ENCODE measurements at places on chromosomes 1 and 21.

DNA sequence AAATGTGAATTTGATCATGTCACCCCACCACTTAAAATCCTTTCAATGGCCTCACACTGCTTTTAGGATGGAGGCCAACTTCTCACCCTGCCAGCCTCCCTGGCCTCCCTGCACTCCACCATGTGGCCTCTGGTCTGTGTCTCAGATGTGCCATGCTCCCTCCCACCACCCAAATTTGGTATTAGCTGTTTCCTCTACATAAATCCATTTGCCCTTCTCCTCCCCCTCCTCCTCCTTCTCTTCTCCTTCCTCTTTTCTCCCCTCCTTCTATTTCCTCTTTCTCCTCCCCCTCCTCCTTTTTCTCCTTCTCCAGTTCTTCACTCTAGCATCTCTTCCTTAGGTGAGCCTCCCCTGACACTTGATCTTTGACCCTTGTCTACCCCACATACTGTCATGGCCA, 16.7 kb upstream of the GUCA2B start:
- no peak for DNase-seq

DNA sequence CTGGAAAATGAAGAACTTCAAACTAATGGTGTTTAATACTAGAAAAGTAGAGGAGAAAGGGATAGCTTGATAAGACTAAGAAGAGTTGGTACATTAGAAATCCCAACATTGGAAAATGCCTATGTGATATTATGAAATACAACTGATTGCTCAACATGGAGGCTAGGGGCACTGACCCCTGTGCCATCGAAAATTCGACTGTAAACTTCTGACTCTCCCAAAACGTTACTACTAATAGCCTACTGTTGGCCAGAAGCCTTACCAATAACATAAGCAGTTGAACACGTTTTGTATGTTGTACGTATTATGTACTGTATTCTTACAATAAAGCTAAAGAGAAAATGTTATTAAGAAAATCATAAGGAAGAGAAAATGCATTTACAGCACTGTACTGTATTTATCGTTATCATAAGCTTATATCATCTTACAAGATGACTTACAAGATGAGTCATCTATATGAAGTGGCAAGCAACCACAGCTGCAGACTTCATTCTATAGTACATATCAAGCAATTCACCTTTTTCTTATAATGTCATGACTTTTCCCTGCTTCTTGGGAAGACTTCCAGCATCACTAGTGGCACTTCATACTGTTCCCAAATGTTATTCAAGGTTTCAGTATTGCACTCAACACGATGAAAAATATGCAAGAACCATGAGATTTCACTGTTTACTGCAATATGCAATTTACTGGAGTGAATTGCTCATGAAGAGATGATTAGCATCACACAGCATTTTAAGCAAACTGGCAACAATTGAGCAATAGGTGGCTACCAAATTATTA, 12.9 kb upstream of the CTSK start:
- DNase-seq = no peak

- DNase-seq = no peak
Measured at GRCh38 chr21:40158366-40158765, 291.1 kb downstream of the PCP4 start.

- DNase-seq = no peak
Measured at GRCh38 chr1:111476761-111477309, 3.1 kb downstream of the C1orf162 start.

- no peak for DNase-seq
Measured at GRCh38 chr1:27664291-27664690, 7.7 kb downstream of the IFI6 start.

- no peak for DNase-seq
Measured at GRCh38 chr1:37493336-37494098, 19.1 kb downstream of the ZC3H12A start.

DNA sequence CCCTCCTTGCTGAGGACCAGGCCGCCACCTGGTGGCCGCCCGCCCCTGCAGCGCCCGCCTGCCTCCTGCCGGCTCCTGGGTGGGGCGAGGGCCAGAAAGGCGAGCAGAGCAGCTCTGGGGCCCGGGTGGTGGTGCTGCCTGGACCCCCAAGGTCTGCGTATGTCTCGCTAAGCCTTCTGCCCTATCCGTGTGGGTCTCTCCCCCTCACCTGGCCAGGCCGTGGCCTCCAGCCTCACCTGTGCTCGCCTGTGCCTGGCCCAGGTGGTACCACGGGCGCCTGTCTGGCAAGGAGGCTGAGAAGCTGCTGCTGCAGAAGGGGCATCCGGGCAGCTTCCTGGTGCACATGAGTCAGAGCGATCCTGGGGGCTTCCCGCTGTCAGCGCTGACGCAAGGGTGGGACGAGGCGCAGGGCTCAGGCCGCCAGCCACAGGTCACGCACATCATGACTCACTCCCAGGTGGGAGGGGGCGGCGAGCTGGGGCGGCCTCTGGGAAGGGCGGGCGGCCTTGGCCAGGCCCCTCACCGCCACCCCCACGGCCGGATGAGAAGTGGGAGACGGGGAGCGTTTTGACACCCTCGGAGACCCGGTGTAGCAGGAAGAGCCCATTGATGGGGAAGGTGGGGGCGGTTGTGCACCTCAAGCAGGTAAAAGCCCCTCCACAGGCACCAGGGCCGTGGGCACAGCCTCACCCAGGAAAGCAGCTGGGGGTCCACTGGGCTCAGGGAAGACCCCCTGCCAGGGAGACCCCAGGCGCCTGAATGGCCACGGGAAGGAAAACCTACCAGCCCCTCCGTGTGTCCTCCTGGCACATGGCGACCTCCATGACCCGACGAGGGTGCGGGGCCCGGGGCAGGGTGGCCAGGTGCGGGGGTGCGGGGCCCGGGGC, 9.9 kb downstream of the RNF223 start:
- DNase-seq = peak; percentile 67

- DNase-seq = no peak
Measured at GRCh38 chr1:19735440-19736127, 64.1 kb downstream of the TMCO4 start.

GRCh38 chr1:116760487-116760886, 6.3 kb downstream of the CD2 start:
- no peak for DNase-seq

- no peak for DNase-seq
Measured at GRCh38 chr1:245052258-245052657, 102.5 kb upstream of the KIF26B start.

DNA sequence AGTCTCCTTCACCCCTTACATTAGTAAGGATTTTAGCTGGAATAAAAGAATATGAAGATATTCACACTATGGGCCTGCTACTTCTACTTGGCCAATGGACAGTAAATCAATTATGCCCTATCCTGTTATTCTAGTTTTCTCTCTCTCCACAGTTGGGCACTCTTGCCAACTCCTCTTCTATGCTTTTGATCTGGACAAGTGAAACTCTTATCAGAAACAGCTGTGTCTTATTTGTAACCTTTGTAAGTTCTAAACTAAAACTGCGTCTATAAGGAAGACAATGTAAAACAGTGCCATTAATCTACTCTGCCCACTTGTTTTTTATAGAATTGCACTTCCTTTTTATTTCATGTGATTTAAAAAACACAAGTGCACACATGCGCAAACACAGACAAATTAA, 244.0 kb upstream of the DMRTA2 start:
- DNase-seq = no peak

GRCh38 chr1:41500378-41500777, 15.9 kb upstream of the EDN2 start:
- no peak for DNase-seq

- no peak for DNase-seq
Measured at GRCh38 chr1:112247961-112248360, 148.1 kb upstream of the CTTNBP2NL start.

DNA sequence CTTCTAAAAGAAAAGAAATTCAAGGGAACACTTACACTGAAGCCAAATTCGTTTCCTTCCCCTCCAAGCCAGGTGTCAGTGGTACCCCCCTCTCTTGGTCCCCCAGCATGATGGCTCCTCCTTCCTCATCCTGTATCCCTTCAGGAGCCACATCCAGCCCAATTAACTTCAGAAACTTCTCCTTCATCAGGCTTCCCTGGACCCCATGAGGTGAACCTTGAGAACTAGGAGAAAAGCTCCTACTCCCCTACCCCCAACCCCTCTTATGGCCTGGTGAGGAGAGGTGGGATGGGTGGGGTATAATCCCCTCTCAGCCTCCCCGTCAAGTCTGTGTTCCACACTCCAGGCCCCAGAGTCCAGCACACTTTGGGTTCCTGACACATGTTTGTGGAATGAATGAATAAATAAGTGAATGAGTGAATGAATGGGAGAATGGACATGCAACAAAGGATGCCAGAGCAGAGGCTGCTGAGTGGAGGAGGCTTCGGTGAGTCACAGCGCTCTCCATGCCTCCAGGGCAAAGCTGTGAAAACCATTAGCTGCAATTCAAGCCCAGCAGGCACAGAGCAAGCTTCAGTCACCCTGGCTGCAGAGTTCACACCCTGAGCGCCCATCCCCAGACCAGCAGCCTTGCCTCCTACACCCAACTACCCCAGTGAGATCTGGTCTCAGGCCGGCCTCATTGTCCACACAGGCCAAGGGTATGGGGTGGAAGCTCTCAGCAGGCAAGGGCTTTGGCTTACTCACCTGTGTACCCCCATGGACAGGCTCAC, 43.8 kb downstream of the BATF3 start:
- DNase-seq = no peak

- DNase-seq = no peak
Measured at GRCh38 chr1:118945489-118945888, 42.7 kb downstream of the TBX15 start.

- no peak for DNase-seq
Measured at GRCh38 chr1:91278754-91279153, 125.9 kb downstream of the HFM1 start.

GRCh38 chr1:224694969-224695368, 78.9 kb downstream of the CNIH3 start:
- no peak for DNase-seq

GRCh38 chr21:38488640-38489270, 9.5 kb downstream of the ERG start:
- no peak for DNase-seq

DNA sequence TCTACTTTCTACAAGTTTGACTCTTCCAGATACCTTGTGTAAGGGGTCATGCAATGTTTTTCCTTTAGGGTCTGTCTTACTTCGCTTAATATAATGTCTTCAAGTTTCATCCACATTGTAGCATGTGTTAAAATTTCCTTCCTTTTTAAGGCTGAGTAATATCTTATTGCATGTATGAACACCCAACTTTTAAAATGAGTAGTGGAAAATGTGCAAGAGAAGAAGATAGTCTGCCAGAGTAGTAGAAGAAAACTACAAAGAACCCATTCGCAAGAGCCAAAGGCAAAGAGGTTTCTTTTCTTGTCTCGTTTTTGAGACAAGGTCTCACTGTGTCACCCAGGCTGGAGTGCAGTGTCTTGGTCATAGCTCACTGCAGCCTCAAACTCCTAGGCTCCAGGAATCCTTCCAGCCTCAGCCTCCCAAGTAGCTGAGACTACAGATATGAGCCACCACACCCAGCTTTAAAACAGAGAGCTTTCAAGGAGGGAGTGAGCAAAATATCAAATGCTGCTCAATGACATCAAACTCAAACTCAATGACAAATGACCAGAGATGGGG, 9.4 kb downstream of the IL23R start:
- DNase-seq = no peak

DNA sequence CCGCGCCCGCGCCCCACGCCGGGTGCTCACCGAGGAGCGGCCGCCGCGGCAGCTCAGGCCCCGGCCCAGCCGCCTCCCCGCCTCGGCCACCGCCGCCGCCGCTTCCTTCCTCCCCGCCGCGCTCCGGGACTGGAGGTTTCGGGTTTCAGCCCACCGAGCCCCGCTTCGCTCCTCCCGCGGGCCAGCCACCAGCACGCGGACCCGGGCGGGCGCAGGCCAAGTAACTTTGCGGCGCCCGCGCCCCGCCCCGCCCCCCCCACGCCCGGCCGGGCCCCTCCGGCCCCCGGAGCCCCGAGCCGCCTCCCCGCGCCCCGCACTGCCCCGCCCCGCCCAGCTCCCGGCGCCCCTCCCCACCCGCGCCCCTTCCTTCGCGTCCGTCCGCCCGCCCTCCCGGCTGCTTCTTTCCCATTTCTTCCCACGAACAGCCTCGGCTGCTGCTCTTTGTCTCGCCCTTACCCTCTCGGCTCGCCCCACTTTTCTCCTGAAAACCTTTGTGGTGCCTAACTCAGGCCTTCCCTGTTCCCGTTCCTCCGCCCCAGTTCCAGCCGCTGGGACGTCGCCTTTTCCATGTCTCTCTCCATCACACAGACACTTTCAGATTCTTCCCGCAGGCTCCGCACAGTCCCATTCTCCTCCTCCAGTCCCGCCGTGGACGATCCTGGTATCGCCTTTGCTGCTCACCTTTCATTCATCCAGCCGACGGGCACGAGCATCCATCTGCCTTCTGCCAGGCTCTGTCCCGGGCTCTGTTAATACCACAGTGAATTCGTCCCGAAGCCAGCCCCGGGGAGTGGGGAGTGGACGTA, at the start of gene GPR161:
Gene GPR161 (minus strand): TSS at position 222 of the 806 bp plus-strand sequence. CDS start 32,080 bp downstream, outside the sequence.
- no peak for DNase-seq

DNA sequence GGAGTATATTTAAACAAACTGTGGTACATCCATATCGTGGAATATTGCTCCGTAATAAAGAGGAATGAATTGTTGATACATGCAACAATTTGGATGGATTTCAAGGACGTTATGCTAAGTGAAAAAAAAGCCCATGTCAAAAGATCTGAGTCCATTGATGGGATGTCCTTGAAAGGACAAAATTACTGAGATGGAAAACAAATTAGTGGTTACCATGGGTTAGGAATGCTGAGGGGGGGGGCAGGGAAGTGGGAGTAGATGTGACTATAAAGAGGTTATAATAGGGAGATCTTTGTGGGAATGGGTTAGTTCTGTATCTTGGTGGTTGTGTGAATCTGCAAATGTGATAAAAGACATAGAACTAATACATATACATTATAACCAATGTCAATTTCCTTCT, 409.3 kb downstream of the SRGAP2C start:
- DNase-seq = no peak

DNA sequence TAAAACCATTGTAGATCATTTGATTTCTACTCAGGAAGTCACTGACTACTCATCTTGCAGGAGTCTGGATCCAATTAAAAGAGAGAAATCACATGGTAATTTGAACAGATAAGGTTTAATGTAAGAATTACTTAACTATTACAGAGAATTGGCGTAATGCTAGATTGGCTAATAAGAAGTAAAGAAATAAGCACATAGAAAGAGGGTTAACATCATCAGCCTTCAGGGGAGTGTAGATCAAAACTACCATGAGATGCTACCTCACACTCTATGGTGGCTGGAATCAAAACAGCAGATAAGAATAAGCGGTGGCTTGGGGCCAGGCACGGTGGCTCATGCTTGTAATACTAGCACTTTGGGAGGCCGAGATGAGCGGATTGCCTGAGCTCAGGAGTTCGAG, 11.7 kb downstream of the ST3GAL3 start:
- no peak for DNase-seq

- DNase-seq = peak; percentile 10
Measured at GRCh38 chr21:44485254-44485793, 30.0 kb downstream of the LRRC3 start.

DNA sequence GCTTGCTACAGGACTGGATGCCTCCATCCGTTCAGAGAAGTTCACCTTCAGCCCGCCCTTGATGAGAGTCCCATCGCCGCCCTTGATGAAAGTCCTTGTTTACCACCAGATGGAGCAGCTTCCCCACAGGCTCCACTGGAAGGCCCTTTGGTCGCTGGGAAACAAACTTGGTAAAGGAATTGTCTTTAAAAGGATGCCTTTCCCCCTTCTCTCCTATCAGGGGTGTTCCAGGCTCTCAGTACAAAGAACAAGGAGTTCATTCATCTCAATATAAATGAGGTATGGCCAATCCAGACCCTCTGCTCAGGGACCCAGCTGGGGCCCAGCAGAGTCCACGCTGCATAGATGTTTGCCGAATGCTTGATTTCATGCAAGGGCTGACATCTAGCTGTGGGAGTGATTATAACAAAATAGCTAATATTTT, 50.8 kb downstream of the CAPN9 start:
- no peak for DNase-seq

All from activated CD4-positive, CD25-positive, alpha-beta regulatory T cell treated with anti-CD3 and anti-CD28 coated beads, Interleukin-2, amount 50 U/mL, for 16 hours (primary cell).